ENCODE measurements at places on chromosomes 12 and 14. TPM values are rescaled to one million over a fixed set of nuclear protein-coding genes. Genes with fewer than 3 reads are reported as not detected.

GRCh38 chr12:76080729-76081415, 3.6 kb downstream of the NAP1L1 start:
- no peak for DNase-seq

DNA sequence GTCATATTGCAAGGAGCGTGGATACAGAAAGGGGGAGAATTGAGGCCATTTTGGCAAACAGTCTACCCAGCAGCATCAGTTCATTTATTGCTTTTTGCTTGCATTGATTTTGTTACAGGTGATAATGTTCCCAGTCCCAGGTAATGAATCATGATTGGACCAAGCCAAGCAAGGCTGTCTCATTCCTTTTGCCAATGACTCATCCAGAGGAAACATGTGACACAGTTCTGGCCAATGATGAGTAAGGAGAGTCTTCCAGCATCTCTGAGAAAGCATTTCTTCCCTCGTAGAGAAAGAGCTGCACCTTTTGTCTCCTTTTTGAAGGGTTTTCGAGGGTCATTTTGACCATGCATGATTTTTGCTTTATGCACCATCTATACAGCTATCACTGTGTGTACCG, 68.2 kb downstream of the SLC15A4 start:
- DNase-seq: no peak

- DNase-seq: peak; percentile 73
Measured at GRCh38 chr14:52313903-52314594, at the start of gene PTGER2. PTGER2 (plus strand) TSS chr14:52314312; CDS start chr14:52314549, 237 bp downstream.

DNA sequence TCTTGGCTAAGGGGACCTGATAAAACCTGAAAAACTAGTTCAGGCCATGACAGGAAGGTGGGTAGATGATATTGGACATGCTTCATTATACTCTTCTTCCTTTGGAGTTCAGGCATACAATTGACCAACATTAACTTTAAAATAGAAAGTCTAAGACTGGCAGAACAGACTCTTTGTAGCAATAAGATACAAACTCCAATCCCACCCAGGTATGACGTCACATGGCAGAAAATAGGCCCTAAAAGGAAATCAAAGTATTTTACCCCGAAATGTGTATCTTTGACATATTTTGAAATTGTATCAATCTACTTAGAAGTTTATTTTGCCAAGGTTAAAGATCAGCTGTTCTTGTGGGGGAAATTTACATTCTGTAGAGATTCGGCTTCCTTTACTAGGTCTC, 198.1 kb upstream of the LRIG3 start:
- no peak for DNase-seq

DNA sequence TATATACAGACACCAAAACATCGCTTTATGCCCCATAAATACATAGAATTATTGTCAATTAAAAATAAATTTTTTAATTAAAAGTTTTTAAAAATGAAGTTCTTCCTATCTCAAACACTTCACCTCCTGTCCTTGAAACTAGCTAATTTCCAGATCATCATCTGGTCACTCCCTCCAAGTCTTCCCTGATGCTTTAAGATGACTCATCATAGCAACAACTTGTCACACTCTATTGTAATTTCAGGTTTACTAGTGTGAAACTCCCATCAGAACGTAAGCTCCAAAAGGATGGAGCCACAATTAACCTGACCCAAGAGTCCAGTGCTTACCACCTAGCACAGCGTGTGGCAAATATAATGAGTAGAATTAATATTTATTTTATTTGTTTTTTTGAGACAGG, 16.3 kb downstream of the GXYLT1 start:
- DNase-seq: no peak

DNA sequence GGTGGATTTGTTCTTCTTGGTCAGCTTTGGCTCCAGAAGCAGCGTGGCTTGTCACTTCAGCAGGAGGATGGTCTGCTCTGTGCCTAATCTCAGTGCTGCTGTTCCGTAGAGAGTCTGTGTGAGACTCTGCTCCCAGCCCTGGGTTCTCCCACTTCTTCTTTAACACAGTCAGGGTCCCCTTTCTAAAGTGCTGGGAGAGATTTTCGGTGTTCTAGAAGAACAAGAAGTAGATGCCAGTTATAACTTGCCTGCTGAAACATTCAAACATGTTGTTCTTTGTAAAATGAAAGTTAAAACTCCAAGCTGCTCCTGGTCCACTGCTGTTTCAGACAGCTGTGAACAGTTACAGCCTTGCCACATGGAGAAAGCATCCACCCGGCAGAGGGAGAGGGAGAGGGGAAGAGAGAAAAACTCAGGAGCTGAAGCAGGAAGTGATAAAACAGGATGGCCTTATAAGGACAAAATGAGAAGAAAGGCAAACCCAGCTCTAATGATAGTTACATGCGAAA, 55.2 kb upstream of the CERS5 start:
- peak; percentile 89 for DNase-seq

Gene TRIM9
- polyA plus RNA-seq: 4.7 TPM

Gene WIF1
- polyA plus RNA-seq: 4.8 TPM

All from muscle of arm (tissue), 14 donors.